Smooth muscle cell of trachea (primary cell): ENCODE measurements at places on chromosomes 2 and 18. TPM values are rescaled to one million over a fixed set of nuclear protein-coding genes. Genes with fewer than 3 reads are reported as not detected.

COL3A1 gene
- total RNA-seq = 2,358 and 3,379 TPM in 2 replicates

KLHL14 gene
- not detected in 2 replicates for total RNA-seq

MARCHF4 gene
- 1.5 TPM in 2 replicates for total RNA-seq

NEURL3 gene
- total RNA-seq = 0.17 TPM in 1 of 2 replicates, not detected in the other

MATN3 gene
- 0.99 and 1.9 TPM in 2 replicates for total RNA-seq

SERPINB11 gene
- total RNA-seq = not detected in 2 replicates

GAD1 gene
- total RNA-seq = 0.33 TPM in 1 of 2 replicates, not detected in the other

CKAP2L gene
- 0.50 and 15.3 TPM in 2 replicates for total RNA-seq
